Effector CD8-positive, alpha-beta T cell (primary cell): ENCODE measurements at places on chromosomes 3 and 15.

GRCh38 chr3:9388142-9388541, 9.3 kb upstream of the SETD5 start:
- DNase-seq: no peak

DNA sequence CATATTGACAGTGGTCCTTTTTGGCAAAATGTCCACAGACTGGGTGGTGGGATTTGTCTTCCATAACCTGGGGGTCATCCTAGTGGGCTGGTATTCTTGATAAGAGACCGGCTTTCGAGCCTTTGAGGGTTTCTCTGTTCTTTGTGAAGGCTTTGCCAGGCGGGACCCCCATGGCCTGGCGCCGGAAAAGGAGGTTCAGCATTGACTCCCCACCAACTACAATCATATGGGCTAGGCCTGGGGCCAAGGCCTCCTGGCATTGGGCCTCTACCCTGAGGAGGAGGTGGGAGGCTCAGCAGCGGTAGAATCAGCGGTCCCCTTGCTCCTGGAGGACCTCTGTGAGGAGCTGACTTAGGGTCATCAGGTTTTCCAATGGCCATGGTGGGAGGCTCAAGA, 19.8 kb upstream of the HDAC11 start:
- no peak for DNase-seq

DNA sequence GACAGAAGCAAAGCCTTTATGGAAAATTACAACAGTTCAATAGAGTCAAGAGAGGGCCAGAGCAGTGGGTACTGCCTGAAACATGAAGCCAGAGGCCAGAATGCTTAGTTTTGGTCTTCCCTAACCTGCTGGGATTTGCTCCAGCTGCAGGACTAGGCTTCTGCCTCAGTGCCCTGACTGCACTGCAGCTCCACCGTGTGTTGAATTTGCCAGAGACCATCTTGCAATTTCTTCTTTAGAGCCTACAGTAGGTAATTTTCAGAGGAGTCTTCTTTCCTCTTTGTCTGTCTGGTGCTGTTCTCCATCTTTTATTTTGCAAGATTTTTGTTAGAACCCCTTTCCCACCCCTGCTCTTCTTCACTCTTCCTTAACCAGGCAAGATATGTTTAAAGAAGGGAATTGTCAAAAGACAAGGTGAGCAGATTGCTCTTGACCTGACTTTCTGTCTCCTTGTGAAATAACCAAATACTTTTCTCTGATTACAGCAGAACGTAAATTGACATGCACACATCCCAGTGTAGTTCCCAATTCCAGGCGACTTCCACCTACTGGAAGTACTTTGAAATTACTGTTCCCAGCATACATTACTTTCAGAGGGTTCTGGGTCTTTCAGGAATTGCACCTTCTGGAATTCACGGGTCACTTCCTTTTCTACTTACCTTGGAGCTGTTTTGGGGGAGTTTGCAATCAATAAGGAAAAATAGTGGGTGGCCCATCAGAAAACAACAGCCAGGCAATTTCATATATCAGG, 161.2 kb downstream of the MINAR1 start:
- no peak for DNase-seq

DNA sequence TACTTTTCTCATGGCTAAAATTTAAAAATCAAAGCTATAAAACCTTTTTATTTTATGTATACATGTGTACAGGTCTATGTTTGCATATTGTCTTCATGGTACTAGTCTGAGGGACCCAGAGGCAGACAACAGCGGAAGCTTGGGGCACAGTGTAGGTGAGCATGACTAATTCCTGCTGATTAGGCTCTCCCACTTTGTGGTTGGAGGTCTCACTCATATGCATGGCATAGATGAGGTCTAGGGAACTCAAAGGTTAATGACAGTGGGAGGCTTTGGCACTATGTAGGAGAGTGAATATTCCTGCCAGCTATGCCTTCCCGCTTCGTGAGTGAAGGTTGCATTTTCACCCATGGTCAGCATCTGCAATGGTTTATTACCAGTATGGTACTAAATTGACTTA, 47.5 kb upstream of the AADACL2 start:
- no peak for DNase-seq

- no peak for DNase-seq
Observed at GRCh38 chr15:59879506-59880265, 124.4 kb upstream of the FOXB1 start.

DNA sequence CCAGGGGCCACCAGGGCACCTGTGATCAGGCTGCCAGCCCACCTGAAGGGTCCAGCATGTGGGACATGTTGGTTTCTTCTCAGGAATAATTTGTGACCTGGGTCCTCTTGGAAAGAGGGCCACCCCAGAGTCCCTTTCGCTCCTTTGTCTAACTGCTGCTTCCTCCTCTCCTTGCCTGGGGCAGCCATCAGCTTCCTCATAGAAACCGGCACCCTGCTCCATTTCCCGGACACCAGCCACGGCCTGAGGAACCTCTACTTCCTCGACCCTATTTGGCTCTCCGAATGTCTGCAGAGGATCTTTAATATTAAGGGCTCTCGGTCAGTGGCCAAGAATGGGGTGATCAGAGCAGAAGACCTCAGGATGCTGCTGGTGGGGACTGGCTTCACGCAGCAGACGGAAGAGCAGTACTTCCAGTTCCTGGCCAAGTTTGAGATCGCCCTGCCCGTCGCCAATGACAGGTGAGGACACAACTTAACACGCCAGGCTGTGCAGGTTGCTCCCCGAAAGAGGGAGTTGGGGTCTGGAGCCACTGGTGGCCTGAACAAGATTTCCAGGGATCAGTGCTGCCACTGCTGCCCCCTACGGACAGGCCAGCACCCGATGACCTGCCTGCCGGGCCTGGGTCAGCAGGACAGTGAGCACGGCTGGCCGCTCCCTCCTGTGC, 109.7 kb downstream of the LRRK1 start:
- DNase-seq: no peak

- no peak for DNase-seq
Observed at GRCh38 chr3:189680723-189681122, 49.5 kb downstream of the TP63 start.

DNA sequence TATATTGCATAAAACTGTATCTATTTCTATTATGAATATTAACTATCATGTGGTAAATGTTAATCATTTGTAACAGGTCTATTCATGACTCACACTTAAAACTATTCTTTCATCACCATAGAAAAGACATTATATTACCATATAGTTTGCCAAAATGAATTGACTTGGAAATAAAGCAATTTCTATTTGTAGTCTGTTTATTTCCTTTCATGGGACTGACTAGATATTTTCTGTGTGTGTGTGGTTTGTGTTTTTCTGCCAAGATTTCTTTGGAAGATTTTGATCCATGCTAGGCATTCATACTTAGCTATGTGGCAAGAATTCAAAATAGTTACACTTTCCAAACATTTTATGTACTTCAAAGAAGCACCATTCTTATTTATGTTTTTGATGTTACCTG, 522.5 kb upstream of the AGTR1 start:
- DNase-seq: no peak

DNA sequence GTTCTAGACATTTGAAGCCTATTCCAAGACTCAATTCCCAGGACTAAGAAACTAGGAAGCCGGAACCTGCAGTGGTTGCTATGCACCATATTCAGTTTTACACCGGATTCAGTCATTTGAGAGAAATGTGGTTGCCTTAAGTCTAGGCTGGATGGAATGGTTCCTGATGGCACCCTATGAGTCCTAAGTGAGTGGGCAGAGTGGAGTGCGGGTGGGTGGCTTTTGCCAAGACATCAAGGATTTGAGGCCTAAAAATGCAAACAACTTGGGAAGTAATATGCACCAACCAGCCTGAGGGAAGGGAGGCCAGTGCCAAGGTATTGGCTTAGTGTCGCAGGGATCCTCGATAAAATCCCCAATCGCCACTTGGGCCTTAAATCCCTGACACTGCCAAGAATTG, 4.2 kb upstream of the CD276 start:
- no peak for DNase-seq

DNA sequence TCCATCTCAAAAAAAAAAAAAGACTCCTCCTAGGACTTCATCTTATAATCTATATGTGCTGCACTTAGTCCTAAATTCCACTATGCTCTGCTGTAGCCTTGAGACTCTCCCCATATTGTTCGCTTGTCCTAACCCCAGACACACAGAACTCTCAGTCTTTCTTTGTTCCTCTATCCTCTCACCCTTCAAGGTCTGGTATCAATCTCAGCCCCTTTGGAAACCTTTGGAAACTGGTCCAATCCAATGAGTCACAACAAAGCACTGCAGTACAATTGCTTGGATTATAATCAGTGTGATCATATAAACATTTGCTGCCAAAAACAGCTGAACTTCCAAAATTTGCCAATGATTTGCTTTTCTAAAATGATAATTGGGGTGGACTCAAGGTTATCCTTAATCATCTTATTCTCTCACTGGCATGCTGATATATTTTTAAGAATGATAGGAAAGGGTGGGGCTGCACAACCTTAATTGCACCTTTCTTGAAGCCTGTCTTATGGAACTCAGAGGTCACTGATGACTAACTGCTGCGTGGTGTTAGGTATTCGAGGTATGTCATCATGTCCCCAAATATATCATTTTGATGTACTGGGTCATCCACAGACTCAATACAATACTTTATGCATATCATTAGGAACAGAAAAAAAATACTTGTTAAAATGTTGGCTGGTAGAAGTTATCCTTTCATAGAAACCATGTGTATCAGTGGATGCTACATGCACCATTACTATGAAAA, 756.7 kb downstream of the NR2F2 start:
- DNase-seq: no peak

GRCh38 chr3:110066206-110066605, 728.9 kb upstream of the DPPA4 start:
- DNase-seq: no peak

- no peak for DNase-seq
Observed at GRCh38 chr15:73156431-73157191, 104.3 kb downstream of the NEO1 start.

- no peak for DNase-seq
Observed at GRCh38 chr3:13221491-13222061, 148.3 kb upstream of the IQSEC1 start.

- DNase-seq: no peak
Observed at GRCh38 chr3:73786321-73786807, 161.6 kb upstream of the PDZRN3 start.

- no peak for DNase-seq
Observed at GRCh38 chr3:8911781-8912180, 51.5 kb downstream of the RAD18 start.

GRCh38 chr3:191353022-191353777, 22.9 kb upstream of the UTS2B start:
- no peak for DNase-seq

DNA sequence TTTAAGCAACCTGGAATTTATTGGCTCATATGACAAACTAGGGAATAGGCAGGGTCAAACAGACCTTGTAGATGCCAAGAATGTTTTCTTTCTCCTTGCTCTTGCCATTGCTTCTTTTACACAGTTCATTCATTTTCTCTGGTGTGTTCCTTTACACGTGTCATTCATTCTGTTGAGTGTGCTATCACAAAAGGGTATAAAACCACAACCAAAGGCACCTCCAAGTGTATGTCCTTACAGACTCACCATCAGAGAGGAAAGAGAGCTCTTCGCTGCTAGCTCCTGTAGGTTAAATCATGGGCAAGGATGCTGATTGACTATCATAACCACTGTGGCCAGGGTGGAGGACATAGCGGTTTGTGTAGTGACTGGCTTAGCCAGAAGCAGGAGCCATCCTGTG, 19.2 kb upstream of the FRMD4B start:
- no peak for DNase-seq

- no peak for DNase-seq
Observed at GRCh38 chr15:22979238-22980188, 655 bp downstream of the CYFIP1 start.

DNA sequence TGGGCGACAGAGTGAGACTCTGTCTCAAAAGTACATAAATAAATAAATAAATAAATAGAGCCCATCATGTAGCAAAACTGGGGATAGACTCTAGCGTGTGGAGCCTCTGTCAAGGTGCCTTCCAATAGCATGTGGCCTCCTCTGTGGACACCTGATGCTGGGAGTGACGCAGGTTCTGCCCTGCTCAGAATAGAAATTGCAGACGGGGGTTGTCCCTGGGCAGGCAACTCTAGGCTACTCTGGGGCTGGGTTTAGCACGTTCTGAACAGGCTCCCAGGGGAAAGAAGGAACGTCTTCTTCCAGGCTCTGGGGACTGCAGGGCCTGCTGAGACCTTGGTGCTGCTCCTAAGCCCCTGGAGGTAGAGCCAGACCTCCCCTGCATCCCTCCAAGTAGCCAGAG, 65.3 kb downstream of the EPHB3 start:
- no peak for DNase-seq

DNA sequence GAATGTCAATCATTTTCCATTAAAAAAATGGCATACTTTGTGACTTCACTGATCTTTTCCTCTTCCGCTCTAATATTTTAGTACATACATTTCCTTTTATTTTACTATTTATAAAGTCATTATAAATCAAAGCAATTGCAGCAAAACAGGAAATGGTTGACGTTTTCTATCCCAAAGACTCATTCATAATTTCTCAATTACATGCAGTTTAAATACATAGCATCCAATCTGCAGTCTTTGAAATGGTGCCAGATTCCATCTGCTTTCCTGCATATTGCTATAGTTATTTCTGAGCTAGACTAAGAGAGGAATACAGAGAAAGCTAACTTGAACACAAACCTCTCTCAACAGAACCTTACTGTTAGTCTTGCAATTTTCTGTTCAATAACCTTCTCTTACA, 179.8 kb downstream of the ZPLD1 start:
- DNase-seq: no peak

DNA sequence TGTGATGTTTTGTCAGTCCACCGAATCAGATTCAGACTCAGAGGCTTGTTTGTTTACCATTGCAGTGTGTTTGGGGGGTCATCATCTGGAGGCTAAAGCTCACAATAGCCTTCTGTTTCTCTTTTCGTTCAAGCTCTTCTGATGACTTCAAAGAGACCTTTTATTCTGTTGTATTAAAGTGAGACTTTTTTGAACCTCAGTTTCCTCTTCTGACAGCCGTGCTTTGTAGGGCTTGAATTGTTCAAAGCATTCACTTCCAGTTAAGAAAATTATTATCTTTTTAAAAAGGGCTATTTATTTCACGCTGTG, 1.3 kb downstream of the PXK start:
- DNase-seq: no peak

- DNase-seq: no peak
Observed at GRCh38 chr3:178146406-178146831, 389.8 kb upstream of the KCNMB2 start.

GRCh38 chr15:34059946-34060345, 20.9 kb upstream of the AVEN start:
- no peak for DNase-seq

DNA sequence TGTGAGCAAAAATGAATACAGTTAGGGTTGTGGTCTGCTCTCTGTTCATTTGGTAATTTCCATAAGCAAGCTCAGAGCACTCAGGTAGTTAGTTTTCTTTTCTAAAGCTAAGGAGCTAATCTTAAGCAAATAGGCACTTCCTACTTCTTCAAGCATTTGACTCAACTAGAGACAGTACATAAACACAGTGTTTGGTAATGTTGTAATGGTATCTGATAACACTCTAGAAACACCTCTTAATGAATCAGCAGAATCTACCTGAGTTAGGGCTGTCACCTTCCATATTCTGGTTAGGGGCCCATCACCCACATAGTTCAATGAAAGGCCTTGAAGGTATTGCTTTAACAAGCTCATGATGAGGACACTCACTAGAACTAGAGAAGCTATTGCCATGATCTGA, 83.1 kb downstream of the PLCH1 start:
- DNase-seq: no peak
